ENCODE measurements at places on chromosomes 1 and 21.

- no peak for DNase-seq
Measured at GRCh38 chr1:158572226-158572625, 1.8 kb upstream of the OR6P1 start.

DNA sequence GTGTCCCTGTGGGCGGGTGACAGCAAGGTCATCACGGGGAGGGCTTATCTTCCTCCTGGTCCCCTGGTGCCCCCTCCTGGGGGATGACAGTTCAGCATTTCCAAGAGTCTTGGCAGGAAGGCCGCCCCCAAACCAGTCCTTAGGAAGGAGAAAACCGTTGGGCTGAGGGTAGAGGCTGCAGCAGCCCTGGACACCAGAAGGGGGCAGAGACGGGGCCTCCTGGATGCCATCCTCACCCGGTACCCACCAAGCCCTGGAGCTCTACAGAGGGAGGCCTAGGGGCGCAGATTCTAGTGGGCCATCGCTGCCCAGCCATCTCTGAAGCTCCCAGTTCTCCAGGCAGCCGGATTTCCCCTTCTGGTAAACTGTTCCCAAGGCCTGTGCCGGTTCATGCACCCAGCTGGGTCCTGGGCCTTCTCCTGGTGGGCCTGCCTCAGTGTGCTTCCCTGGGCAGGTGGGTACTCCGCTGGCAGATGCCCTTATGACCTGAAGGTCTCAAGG, 14.8 kb upstream of the ZNF669 start:
- no peak for DNase-seq

DNA sequence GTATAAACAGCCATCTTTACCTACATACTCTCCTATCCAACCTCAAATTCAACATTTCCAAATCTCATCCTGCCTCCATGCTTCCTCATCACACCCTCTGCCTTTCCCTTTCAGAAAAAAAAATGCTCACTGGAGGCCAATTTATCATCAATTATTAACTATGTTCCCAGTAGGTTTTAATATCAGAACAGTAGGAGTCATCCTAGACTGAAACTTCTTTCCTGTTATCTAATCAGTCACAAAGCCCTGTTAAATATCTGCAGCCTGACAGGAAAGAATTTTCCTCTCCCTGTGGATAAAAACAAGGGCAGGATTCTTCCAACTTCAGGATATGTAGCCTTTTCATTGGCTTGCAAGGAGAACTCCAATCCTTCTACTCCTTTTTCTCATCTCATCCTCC, 28.4 kb downstream of the EGLN1 start:
- DNase-seq: no peak

GRCh38 chr1:77193951-77194350, 25.3 kb downstream of the PIGK start:
- DNase-seq: no peak

DNA sequence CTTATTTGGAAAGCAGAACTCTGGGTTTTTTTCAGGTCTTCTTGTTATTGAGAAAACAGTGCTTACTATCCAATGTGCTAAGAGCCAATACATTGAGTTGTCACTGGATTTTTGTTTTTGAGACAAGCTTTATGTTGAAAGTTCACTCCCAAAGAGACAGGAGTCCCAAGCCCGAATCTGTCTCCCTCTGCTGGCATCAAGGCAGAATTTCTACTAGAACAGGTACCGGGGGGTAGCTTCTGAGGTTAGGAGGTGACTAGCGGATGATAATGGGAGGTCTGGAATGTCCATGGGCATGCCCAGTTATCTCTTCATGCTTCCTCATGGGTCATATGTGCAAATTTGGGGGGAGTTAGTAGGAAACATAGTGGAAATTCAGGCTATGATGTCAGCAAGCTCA, 25.1 kb downstream of the ZNF124 start:
- DNase-seq: no peak

- DNase-seq: no peak
Measured at GRCh38 chr1:38608202-38608864, 251.2 kb downstream of the RRAGC start.

- no peak for DNase-seq
Measured at GRCh38 chr1:3018576-3018975, 2.7 kb upstream of the ACTRT2 start.

GRCh38 chr1:9368356-9368755, 75.7 kb downstream of the SPSB1 start:
- DNase-seq: no peak

- DNase-seq: no peak
Measured at GRCh38 chr21:14522736-14523135, 23.4 kb downstream of the SAMSN1 start.

GRCh38 chr1:59162665-59163064, 134.2 kb upstream of the FGGY start:
- no peak for DNase-seq

GRCh38 chr1:97352936-97353382, 567.9 kb downstream of the DPYD start:
- DNase-seq: no peak

- DNase-seq: no peak
Measured at GRCh38 chr1:45746922-45747321, 3.5 kb downstream of the IPP start.

- no peak for DNase-seq
Measured at GRCh38 chr1:159821171-159821867, 5.4 kb upstream of the SLAMF8 start.

GRCh38 chr1:101440485-101440884, 203.7 kb downstream of the S1PR1 start:
- no peak for DNase-seq

DNA sequence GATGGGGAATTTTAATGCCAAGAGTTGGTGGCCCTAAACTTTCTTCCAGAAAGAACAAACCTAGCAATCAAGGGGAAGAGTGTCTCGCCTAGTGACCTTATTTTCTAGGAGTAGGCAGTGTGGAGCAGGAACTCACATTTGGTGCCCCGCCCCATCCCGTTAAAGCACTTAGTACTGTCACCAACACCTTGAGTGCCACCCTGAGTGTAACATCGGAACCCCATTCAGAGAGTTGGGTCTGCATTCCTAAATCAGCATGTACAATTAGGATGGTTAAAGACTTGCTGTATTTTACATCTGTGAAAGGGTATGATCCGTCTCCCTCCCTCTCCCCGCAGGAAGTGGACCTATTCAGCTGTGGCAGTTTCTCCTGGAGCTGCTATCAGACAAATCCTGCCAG, 15.5 kb downstream of the ETS2 start:
- no peak for DNase-seq

DNA sequence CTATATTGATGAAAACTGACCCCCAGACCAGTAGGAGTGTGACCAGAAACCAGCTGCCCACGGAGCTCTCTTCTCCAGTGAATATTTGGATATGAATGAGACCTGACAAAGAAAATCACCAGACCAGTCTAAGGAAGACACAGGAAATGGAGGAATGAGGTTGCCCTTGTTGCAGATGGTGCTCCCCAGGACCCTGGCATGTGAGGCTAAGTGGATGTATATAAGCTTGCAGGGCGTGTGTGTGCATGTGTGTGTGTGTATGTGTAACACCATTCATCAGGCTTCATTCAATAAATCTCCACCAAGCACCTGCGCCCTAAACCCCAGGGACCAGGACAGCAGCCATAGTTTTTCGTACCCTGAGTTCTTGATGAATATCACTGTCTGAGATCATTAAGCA, 14.4 kb downstream of the PHLDA3 start:
- DNase-seq: no peak

DNA sequence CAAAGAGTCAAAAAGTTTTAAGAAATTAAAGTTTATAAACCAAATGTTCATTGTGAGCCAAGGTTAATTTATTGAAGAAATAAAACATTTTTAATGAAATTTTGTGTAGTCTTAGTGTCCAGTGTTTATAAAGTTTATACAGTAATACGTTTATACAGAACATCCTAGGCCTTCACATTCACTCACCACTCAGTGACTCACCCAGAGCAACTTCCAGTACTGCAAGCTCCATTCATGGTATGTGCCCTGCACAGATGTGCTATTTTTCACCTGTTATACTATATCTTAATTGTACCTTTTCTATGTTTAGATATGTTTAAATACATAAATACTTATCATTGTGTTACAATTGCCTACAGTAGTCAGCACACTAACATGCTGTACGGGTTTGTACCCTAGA, 33.6 kb downstream of the TYW3 start:
- no peak for DNase-seq

Data from cortex of kidney (tissue), 1 donor.